ENCODE measurements at places on chromosomes 4 and X.

GRCh38 chr4:165367040-165367439 is 11.8 kb upstream of the CPE start:
- no peak for DNase-seq

- no peak for DNase-seq
Measured at GRCh38 chrX:65781845-65782244, 114.4 kb downstream of the MSN start.

DNA sequence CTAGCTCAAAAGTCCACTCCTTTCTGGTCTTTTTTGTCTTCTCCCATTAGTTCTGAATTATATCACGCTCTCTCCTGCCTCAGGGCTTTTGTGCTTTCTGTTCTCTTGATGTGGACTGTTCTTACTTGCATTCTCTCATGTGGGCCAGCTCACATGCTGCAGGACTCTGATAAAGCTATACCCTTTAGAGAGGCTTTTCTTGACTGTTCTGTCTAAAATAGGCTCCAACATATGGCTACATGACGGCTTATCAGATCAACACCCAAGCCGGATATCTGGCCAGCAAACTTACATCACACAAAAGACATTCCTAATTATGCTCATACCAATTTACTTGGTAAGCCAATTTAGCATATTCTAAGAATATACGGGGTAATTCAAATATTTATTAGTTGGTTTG is 1494.5 kb downstream of the TECRL start:
- no peak for DNase-seq

GRCh38 chrX:129522184-129523078 is 859 bp downstream of the SMARCA1 start:
- DNase-seq, result no peak

GRCh38 chr4:3866813-3867129 is 100.6 kb downstream of the ADRA2C start:
- no peak for DNase-seq

DNA sequence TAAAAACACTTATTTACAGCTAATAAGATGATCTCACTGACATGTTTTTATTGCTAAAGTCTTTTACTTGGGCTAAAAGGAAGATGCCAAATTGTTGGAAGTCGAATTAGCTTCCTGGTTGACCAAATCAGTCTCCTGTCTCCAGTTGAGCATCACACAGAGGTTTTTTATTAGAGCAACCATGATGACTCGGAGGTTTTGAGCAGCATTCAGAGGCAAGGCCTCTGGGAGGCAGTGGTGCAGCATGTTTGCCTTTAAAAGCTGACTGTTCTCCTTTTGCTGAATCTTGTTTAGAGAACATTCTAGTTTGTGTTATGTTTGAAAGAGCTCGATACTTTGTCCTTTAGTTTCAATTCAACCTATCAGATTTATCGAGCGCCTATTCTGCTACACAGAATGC is 2.1 kb downstream of the UCHL1 start:
- DNase-seq, result no peak

DNA sequence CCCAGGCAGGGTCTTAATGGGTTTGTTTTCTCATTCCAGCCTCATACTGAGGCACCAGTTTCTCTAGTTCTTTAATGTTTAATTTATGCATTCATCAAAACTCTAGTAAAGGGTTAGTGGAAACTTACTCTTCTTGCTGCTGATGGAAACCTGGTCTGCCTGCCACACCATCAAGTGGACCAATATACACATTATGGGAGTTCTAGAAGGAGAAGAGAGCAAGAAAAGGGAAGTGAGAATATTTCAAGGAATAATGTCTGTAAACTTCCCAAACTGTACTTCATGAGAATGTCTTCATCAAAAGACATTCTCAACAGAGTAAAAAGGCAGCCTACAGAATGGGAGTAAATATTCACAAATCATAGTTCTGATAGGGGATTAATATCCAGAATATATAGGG is 20.9 kb upstream of the DHX15 start:
- no peak for DNase-seq

- no peak for DNase-seq
Measured at GRCh38 chr4:157043131-157043530, 32.8 kb upstream of the GLRB start.

GRCh38 chrX:120755066-120755846 is 120.4 kb downstream of the CT47B1 start:
- DNase-seq, result no peak

DNA sequence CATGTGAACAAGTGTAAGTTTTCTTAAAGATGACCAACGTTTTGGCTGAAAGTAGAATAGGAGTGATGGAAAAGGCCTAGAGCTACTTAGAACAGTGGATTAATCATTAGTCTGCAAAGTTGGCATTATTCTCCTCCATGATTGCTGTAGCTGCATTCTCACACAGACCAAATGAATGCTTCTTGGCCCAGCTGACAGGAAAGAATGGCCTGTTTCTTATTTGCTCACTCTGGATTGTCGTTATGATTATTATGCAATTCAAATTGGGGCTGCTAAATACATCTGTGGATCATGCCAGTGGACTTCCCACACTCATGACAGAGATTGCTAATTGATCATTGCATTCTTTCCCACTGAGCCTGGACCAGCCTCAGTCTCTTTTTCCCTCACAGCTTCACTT is 285.0 kb downstream of the STIM2 start:
- no peak for DNase-seq

DNA sequence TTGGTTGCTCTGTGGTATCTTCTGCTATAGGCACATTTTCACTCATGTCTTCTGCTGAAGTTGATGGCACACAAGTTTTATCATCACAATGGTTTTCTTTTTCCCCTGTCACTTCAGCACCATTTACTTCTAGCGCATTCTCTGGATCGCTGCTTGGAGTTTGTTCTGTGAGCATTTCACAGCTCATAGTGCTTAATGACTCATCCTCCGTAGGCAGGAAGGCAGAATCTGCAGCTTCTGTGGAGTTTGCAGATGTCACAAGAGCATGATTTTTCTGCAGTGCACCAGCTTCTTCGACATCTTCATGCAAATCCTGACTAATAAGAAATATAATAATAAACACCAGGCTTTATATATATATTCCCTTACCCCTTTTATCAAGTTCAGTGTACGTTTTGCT is 83.6 kb downstream of the CHM start:
- DNase-seq, result no peak

DNA sequence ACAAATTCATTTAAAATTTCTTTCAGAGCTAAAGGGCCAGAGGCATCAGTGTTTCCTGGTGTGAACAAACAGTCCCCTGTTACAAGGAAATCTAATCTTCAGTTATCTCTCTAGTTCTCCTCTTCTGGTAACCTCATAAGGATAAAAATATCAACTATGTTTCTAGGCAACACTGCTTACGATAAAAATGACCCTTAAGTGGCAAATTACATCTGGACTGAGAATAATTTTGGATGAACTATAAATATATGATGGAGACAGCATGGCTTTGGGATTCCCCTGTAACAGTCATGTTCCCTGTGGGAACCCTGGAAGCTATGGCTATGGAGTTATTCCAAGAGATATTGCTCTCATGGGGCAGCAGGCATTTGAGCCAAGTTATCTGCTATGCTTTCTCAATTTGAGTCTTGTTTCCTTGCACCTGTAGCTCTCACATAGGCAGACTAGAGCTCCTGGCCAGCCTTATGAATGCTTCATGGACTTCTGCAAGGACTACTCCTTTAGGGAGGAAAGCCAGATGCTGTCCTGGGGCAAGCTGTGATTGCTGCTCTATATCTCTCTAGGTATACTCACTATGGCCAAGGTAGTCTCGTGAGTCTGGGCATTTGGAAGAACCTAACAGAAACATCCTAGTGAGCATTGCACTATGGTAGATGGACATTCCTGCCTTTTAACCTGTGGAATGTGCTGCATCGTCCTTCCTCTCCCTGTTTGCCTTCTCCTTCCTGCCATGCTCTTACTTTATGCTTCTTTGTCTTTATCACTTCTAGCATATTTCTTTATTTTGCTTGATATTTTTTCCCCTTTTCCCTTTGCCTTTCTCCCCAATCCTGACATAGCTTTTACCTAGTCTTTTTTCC is 14.2 kb downstream of the C4orf33 start:
- no peak for DNase-seq

- no peak for DNase-seq
Measured at GRCh38 chrX:119809185-119809666, 17.8 kb upstream of the RPL39 start.

- DNase-seq, result no peak
Measured at GRCh38 chr4:7392438-7393421, 42.0 kb downstream of the PSAPL1 start.

DNA sequence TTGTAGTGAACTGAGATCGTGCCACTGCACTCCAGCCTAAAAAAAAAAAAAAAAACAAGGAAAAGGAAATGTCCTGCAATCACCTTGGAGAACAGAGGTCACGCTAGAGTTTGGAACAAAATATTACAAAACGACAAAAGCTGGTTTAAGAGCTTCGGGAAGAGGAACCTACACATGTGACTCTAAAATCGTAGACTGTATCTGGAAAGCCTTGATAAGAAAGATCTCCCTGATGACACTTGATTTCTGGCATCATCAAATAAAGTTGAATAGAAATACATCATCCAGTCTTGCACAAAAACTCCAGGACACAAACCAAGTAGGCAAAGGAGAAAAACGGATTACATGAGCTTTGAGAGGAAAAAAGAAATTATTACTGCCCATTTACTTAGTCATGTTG is 31.1 kb upstream of the DOCK11 start:
- no peak for DNase-seq

- no peak for DNase-seq
Measured at GRCh38 chrX:153487590-153488071, 7.1 kb upstream of the BGN start.

DNA sequence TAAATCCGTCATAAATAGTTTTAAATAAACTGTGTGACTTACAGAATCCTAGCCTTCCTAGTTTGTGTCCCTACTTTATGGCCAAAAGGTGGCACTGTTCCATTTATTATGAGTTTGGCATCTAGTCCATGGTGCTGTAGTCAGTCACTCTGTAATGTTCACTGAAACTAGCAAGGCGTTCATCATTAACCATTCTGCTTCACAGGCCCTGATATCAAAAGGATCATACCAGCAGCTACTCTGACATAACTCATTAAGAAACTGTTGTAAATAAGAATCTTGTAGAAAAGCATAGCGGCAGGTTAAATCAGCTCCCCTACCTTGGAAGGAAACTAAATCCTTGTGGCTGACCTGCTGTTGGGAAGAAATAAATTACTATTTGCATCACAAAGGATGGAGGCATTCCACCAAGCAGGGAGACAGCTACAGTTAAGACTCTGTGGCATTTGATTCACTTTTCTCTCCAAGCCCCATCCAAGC is 919.6 kb upstream of the DIAPH2 start:
- DNase-seq, result no peak

DNA sequence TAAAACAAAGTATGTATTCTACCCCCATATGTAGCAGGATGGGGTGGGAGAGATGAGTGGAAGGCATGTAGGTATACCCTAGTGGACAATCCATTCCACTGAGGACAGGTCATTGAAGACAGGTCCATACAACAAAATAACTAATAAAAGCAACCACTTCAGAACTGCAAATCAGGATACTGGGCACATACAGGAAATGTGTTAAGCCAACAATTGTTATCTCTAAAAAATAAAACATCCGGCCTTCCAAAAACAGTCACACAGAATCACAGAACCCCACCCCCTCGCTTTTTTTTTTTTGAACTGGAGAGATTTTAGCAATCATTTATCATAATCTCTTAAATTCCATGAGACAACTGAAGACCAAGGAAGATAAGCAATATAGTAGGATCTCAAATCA is 112.9 kb downstream of the FRYL start:
- DNase-seq, result no peak

- DNase-seq, result no peak
Measured at GRCh38 chrX:76172325-76172893, 453 bp upstream of the PBDC1 start.

DNA sequence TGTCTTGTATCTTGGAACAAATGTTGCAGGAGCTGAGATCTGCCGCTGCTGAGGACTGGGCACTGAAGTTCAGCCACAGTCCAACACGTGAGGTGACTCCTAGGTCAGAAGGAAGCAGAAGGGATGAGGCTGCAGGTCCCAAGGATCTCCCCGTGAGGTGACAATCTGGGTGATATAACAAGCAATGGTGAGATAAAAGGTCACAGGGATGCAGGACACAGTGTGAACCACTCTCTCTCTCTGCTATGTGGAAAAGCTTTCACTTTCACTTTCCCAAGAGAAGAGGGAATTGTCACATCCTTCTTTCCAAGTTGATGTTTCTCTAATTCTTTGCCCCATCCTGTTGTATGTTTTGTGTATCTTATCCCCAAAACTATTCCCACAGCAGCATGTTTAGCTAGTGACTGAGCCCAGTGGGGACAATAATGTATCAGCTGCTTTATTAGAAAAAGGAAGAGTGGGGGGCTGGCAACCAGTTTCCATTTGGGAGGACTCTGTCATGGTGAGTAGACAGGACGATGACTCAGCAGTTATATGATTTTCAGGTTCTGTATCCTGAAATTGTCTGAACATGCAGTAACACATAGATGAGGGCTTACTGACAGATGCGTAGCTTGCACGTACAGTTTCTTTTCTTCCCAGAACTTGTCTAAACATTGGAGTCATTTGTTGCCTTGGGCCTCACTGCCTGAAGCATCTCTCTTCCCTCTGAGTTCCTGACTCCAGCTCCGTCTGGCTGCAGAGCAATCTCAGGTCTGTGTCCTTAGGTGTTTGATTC is 1415.8 kb upstream of the TENM3 start:
- DNase-seq, result no peak

DNA sequence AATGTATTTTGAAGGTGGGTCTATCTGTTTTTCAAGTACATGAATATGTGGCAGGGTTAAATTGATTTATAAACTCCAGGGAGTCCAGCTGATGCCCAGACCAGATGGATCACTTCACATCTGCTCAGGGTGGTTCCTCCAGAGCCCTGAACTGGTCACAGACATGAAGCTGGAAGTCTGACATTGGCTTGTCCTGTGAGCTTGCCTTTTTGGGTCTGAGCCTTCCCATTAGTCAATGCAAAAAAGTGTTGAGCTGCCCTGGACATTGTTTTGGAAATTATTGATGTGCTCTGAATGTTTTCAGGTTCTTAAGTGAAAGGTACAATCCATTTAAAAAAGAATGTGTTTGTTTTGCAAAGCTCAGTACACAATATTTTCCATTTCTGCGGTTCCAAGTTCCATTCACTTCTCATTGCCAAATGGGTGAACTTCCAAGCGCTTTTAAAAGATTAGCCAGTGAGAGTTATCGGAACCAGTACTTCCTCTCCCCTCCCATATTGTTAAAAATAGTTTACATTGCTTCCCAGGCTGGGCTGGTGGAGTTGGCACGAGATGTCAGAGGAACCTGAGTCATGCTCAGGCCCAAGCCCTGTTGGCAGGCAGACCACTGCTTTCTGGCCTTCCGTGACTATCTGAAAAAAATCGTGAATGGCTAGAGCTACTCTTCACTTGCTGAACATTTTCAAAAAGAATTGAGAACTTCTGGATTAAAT is 52.1 kb downstream of the PDGFRA start:
- DNase-seq, result no peak

DNA sequence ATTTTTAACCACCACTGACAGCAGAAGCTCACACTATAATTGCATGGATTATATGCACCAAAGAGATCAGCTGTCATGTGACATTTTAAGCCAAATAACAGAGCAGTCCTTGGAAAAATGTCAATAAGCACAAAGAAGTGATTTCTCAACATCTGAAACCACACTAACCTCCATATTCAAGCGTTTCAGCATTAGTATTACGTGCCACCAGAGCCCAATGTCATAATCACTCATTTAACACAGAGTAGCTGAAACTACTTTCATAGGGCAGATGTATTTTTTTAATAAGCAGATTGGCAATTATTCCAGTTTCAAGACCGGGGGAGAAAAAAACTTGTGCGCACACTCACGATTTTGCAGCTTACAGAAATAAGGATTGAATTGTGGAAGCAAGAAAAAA is 76.6 kb downstream of the SH3KBP1 start:
- DNase-seq, result no peak
